SK-N-DZ (cell line): ENCODE measurements at places on chromosomes 7 and 10.
A peak's percentile ranks its signal among the peaks of the same experiment; 100 is the strongest.

DNA sequence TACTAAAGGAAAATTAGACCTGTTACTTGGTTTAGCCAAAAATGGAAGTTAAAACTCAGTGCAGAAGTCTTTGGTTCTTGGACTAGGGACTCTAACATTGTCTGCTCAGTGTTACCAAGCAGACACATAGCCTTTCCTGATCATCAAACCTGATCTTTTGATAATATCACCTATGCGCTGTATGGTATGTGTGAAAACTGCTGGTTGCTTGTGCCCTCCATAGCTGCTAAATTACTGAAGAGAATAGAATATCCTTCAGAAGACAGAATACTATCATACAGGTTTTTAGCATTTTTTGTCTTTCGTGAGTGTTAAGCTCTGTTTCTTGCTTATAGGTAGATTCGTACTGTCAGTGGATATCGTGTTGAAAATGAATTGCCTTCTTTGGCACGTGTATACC, 68.7 kb downstream of the ST7 start:
- DNase-seq, result no peak

GRCh38 chr10:72459301-72459700, 104.6 kb upstream of the DNAJB12 start:
- no peak for DNase-seq

- DNase-seq, result peak; percentile 19
These were observed 22.1 kb upstream of the CARD11 start for GRCh38 chr7:3065724-3066143.

DNA sequence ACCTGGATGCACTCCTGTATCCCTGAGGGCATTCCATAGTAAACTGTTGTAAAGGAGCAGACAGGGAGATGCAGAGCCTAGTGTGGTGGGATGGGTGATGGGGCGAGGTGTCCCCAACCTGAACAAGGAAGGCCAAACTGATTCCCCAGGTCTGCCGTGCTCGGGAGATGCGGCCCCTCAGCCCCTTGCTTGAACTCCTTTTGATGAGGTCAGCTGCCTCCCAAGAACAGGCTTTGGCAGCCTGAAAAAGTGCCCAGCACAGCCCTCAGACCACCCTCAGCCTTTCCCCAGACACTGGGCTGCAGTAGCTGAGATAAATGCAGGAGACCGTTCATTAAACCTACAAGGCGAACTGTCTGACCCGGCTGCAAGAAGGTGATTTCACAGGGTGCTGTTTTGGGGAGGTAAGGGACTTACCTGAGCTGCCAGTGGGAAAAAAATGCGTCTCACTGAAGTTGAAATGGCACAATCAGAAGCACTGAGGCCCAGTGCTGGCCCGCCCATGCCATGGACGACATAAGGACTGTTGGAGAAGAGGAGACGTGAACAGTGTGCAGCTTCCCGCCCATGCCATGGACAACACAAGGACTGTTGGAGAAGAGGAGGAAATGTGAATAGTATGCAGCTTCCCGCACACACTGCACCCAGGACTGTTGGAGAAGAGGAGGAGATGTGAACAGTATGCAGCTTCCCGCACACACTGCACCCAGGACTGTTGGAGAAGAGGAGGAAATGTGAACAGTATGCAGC, 148.4 kb upstream of the FAM20C start:
- no peak for DNase-seq

GRCh38 chr10:26474026-26474425, 35.9 kb downstream of the APBB1IP start:
- no peak for DNase-seq

GRCh38 chr7:107581387-107582013, 1.5 kb downstream of the BCAP29 start:
- no peak for DNase-seq

DNA sequence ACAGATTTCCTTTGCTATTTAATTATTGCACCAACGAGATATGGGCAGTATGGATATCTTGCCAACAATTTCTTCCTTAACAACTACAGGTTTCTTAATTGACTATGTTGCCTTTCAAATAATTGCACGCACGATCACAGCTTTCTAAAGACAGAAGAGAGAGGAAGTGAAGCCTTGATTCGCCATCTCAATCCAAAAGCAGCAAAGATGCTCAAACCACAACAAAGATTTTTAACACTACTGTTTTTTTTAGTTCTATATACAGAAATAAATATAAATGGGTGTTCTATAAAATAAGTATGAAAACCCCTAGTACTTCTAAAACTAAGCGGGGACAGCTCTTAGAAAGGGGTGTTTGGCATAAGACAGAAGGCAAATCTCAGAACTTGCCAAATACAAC, 251.3 kb downstream of the SFMBT2 start:
- no peak for DNase-seq

GRCh38 chr10:81600185-81600584, 274.8 kb upstream of the NRG3 start:
- no peak for DNase-seq

DNA sequence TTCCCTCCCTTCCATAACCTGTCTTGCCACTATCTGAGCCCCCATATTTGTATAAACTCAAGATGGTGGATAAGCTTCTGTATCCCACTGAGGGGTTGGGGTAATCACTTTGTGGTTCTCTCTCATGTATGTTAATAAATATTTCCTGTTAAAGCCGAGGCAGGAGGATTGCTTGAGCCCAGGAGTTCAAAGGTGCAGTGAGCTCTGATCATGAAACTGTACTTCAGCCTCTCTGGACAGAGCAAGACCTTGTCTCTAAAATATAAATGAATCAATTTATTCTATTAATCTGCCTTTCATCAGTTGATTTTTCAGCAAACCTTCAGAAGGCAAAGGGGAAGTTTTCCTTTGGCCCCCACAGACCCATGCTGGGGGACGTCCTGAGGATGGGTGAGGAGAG, 1.8 kb upstream of the RARRES2 start:
- DNase-seq, result no peak

GRCh38 chr10:30812018-30812851, 182.7 kb upstream of the LYZL2 start:
- no peak for DNase-seq

DNA sequence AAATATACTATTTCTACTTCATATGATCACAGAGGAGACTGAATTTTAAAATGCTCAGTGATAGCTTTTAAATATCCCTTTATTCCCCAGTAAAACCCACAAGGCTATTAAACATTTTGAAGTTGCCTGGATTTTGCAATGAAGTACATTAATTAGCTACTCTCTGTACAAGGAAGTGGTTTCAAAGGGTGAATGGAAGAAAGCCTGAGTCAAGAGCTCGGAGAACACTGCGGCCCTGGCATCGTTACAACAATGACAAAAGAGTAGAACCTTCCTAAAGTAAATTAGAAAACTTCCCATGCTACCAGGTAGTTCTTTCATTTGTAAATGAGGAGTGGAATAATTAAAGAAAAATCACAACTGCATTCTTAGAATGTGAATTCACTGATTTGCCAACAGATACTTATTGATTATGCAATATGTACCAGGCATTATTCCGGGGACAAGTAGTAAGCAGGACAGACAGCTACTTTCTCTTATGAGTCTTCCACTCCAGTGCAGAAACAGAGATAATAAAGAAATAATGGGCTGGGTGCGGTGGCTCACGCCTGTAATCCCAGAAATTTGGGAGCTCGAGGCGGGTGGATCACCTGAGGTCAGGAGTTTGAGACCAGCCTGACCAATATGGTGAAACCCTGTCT, 63.0 kb downstream of the ZNF22 start:
- no peak for DNase-seq

- no peak for DNase-seq
These were observed 584 bp upstream of the GARS1 start for GRCh38 chr7:30594048-30594539.

DNA sequence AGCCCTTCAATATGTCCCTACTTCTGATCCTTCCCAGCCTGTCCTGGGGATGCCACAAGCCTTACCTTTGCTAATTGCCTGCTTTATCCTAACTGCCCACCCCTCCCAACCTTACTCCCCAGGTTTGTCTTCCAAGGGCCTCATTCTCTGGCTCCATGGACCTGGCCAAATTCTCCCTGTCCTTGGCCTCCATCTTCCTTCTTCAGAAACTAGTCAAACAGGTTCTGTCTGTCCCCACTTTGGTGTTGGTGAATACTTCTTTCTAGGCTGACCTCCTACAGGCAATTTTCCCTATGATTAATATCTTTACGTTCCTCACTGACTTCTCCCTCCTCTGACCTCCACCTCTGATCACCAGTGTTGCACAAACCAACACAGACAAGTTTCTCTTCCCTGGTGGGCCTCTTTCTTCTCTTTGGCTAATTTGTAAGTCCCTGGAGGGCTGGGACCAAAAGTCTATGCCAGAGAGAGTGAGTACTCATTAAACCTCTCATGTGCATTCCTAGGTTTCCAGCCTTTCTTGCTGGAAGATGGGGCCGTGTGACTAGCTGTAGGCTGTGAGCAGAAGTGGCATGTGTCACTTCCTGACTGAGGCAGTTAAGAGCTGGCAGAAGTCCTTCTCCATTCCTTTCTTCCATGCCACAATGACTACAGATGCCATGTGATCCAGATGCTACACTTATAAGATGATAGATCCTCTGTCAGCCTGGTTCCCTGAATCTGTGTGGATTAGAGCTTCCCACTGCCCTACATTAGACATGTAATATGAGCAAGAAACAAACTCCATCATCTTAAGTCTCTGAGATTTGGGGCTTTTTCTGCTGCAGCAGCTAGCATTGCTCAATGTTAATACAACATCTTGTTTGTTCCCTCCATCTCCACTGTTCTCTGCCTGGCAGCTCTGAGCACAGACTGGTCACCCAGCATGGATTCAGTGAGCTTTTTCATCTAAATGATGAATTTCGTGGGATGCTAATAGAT, 382.7 kb downstream of the RPS24 start:
- no peak for DNase-seq

DNA sequence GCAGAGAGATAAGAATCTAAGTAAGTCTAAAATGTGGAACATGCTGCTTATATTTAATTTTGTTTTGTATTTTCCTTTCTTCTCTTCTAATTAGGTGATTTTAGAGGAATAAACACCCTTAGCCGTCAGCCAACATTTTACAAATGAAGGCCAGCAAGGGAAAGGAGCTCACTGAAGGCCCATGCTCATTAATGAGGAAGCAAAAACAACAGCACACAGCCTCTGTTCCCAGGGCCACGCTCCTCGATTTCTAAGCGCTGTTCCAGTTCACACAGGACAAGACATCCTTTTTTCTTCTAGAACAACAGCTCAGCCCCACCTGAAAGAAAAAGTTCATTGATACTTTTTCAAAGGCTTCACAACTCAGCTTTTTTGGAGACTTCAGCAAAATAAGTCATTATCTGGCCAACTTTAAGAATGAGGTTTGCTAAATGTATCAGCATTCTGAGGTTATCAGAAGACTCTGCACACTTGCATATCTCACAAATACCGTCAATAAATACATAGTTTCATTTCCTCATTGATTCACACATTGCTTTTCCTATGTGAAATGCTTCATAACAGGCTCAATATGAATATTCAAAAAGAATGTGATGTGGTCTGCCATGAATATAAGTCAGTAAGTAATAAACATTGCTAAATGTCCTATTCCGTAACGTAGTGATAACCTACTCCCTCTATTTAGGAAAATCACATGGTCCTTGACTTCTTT, 34.8 kb upstream of the SFMBT2 start:
- DNase-seq, result no peak

DNA sequence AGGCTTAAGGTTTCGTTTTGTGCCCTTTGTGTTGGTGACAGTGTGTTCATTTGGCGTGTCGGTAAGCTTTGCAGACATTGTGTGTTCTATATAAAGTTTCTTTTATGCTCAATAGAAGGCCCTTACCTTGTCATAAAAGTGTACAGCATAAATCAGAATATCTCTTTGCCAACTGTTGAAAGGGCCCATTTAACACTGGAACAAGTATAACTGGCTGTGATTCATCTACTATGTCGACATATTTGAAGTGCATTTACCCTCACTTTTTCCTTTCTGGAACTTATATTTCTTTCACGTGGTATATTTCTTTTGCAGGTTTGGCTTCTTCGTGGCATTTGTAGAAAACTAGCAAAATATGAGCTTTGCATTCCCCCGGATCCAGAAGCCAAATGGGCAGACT, 32.7 kb downstream of the EEPD1 start:
- no peak for DNase-seq

DNA sequence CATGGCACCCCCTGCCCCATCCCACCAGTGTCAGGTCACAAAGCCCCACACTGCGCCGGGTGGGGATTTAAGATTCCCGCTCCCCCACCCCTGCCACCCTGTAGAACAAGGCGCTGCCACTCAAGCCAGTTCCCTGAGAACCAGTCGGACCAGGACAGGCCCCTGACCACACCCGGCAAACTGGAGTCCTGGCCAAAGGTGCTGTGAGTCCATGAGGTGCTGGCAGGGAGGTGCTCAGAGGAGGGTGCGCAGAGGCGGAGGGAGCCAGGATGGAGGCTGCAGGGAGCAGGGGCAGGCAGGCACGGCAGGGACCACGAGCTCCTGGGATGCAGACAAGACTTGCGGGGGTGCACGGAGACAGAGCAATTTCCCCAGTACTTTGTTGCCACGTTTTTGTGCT, 19.7 kb upstream of the GDI2 start:
- DNase-seq, result no peak

- no peak for DNase-seq
These were observed 431.9 kb downstream of the TNS3 start for GRCh38 chr7:47149971-47150370.

DNA sequence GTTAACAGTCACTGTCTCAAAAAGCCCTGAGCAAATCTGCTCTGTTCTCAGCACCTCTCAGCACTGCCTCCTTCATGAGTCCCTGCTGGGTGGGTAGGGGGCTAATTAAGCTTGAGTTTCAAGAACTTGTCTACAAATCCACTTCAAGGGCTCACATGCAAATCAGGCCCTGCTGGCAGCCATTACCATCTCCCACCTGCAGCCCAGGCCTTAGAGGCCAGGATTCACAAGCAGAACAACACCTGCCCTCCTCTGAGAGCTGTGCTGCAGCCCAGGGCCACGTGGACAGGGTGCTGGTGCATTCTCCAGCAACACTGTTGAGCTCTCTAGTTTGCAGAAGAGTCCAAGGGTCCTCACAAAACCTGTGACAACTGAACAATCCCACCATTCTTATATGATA, 119.2 kb downstream of the DPP6 start:
- DNase-seq, result no peak

DNA sequence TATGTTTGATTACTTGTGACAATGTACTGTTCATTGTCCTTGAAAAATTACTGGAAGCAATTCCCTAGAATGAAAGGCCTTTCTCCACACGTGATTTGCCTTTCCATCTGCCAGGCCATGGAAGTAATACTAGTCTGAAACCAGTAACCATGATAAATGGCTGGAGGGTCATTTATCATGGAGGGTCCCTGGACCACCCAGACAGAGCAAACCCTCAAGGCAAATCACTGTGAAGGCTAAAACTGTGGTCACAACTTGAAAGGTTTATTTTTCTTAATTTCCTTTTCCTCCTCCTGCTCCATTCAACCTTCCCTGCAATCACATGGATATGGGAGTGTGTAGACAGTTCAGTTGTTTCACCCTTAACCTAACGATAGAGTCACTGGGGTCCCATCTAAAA, 16.4 kb downstream of the BRAF start:
- no peak for DNase-seq

- DNase-seq, result peak; percentile 55
These were observed 4.4 kb upstream of the PDLIM1 start for GRCh38 chr10:95295031-95295755.

- peak; percentile 67 for DNase-seq
These were observed 43.4 kb downstream of the LDB3 start for GRCh38 chr10:86711513-86712316.

- no peak for DNase-seq
These were observed 24.7 kb upstream of the MET start for GRCh38 chr7:116647290-116647689.

GRCh38 chr10:51012073-51012472, 62.2 kb upstream of the PRKG1 start:
- no peak for DNase-seq
